ENCODE measurements at places on chromosomes 4 and X. TPM values are rescaled to one million over a fixed set of nuclear protein-coding genes. Genes with fewer than 3 reads are reported as not detected.

DNA sequence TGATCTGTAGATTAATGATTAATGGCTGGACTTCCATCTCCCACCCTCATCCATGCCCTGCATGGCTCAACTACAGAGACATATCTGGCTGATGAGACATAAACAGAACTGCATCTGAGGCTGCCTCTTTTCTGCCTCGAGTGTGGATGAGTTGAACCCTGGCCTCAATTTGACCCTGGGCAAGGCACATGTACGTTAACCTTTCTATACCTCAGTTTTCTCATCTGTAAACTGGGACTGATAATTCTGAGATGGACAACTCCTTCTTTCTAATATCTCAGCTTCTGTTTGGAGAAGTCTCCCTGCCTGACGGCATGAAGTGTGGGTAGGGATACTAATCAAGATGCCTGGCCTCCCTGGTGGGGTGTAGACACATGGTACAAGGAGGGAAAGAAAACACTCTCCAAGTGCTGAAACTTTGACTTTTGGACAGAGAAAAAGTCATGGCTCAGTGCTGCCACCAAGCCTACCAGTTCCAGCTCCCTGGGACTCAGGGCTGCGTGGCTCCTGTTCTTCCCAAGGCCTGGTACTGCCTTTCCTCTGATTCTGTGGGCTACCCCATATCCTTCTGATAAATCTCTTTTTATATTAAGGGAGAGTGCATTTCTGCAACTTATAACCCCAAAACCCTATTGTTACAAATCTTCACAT, 64.4 kb downstream of the HAUS3 start:
- H3K27me3 ChIP-seq: no peaks in the 10 kb centered on the region
- no peak overlapping the region for H3K4me3 ChIP-seq
- peaks cover 11% of the 10 kb centered on the region for H3K36me3 ChIP-seq
- peaks cover 53% of the 10 kb centered on the region for H3K4me1 ChIP-seq
- DNase-seq: peak; percentile 64

GRCh38 chr4:151743128-151743854, 17.5 kb downstream of the GATB start:
- no peak for DNase-seq
- H3K4me3 ChIP-seq: no peak overlapping the region
- no peak overlapping the region for H3K27ac ChIP-seq
- no peaks in the 10 kb centered on the region for H3K27me3 ChIP-seq
- H3K36me3 ChIP-seq: peaks cover under 1% of the 10 kb centered on the region

DNA sequence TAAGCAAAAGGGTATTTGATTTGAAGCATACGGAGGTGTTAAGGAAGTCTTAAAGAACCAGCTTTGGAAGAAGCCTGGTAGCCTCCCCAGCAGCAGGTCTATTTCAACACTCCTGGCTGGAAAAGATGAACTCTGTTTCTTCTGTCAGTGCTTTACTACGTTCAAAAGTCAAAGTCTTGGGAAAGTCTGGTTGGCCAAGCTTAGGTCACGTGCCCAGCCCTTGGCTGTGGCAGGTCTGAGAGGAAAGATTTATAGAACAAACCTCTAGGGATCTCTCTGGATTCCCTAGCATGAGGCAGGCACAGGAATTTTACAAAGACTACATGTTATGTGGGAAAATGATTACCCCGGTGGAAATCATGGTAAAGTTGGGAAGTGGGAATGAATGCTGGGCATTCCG, 8.6 kb upstream of the ARHGAP10 start:
- no peak overlapping the region for H3K4me3 ChIP-seq
- peaks cover 31% of the 10 kb centered on the region for H3K27me3 ChIP-seq
- no peak overlapping the region for H3K27ac ChIP-seq

- DNase-seq: no peak
- no peaks in the 10 kb centered on the region for H3K4me1 ChIP-seq
- no peak overlapping the region for H3K27ac ChIP-seq
- peaks cover 18% of the 10 kb centered on the region for H3K27me3 ChIP-seq
- H3K36me3 ChIP-seq: no peaks in the 10 kb centered on the region
Observed at GRCh38 chr4:154565704-154566103, 2.9 kb downstream of the FGB start.

Gene DCAF4L1
- 0.21 TPM for total RNA-seq

Gene STPG2
- not detected for total RNA-seq

GRCh38 chr4:105709081-105709450, 482 bp downstream of the GSTCD start:
- peaks cover under 1% of the 10 kb centered on the region for H3K27me3 ChIP-seq
- DNase-seq: no peak
- H3K27ac ChIP-seq: peak overlapping the region; percentile 94
- H3K4me1 ChIP-seq: peaks cover 15% of the 10 kb centered on the region
- H3K4me3 ChIP-seq: peak overlapping the region; percentile 99

DNA sequence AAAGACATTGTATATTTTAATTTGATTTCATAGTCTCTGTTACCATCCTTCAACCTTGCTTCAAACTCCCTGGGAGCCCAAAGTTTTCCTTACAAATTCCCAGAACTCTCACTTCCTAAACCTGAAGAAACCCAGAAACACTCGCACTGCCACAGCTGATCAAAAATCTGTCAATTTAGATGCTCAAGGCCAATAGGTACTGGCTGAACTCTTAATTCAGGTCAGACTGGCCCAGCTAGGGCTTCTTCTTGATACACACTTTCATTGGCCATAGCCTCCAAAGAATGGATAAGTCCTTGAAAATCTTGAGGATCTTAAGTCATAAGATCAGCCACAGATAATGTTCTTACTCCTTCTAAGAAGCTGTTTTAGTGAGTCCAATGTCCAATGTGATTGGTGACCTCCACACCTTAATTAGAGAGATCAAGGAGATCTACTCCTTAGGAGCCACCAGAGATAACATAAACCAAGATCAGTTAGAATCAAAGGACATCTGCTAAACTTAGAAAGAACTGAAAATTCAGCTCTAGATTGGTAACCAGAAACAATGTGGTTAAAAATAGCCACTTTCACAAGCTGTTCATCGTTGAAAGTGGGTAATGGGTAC, 51.5 kb downstream of the ACSL4 start:
- DNase-seq: no peak
- peaks cover 10% of the 10 kb centered on the region for H3K4me1 ChIP-seq
- H3K4me3 ChIP-seq: no peak overlapping the region
- H3K27ac ChIP-seq: no peak overlapping the region
- H3K27me3 ChIP-seq: no peaks in the 10 kb centered on the region
- H3K36me3 ChIP-seq: peaks cover 26% of the 10 kb centered on the region

Gene CENPC
- 28.3 TPM for total RNA-seq

- H3K4me3 ChIP-seq: no peak overlapping the region
- DNase-seq: no peak
- no peaks in the 10 kb centered on the region for H3K27me3 ChIP-seq
- H3K36me3 ChIP-seq: no peaks in the 10 kb centered on the region
- H3K4me1 ChIP-seq: no peaks in the 10 kb centered on the region
- no peak overlapping the region for H3K27ac ChIP-seq
Observed at GRCh38 chrX:116499780-116500179, 37.0 kb upstream of the CT83 start.

DNA sequence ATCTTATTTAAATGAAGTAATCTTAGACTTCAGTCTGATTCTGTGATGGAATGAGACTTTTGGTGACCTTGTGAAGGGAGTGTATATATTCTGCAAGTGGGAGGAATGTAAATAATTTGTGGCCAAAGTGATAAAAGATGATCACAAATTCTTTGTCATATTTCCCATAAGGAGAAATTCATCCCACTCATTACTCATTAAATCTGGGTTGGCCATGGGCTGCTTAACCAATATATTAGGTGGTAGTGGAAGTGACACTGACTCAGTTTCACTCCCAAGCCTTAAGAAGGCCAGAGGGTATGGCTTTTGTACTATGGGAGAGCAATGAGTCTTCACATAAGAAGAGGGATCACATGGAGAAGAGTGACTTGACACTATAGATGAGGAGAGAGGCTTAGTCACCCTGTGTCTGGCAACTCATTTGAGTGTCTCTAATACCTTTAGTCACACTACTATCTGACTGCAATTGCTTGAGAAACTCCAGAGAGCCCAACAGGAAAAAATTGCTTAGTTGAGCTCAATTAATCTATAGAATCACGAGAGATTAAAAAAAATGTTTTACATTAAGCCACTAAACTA, 408.2 kb upstream of the PITX2 start:
- H3K36me3 ChIP-seq: no peaks in the 10 kb centered on the region
- no peak overlapping the region for H3K27ac ChIP-seq
- H3K4me1 ChIP-seq: no peaks in the 10 kb centered on the region

- no peak overlapping the region for H3K27ac ChIP-seq
- no peak overlapping the region for H3K4me3 ChIP-seq
- peaks cover 18% of the 10 kb centered on the region for H3K4me1 ChIP-seq
- H3K27me3 ChIP-seq: no peaks in the 10 kb centered on the region
- H3K36me3 ChIP-seq: peaks cover 33% of the 10 kb centered on the region
Observed at GRCh38 chr4:38065176-38065575, 105.0 kb downstream of the PTTG2 start.

DNA sequence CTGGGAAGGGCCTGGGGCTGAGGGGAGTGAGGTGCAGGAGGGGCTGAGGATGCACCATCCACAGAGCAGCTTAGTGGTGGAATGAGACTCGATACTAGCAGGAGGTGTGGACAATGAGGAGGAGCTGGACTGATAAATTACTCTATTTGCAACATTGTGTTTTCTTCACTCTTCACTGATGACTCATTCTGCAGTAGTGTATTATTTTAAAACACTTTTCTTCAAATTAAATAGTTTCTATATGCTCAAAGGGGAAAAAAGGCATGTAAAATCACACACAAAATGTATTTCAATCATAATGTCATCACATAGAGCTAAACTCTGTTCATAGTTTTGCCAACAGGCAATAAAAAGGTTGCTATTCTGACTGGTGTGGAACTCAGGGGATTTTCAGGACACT, 467.0 kb upstream of the CTSO start:
- H3K27me3 ChIP-seq: no peaks in the 10 kb centered on the region
- H3K4me1 ChIP-seq: no peaks in the 10 kb centered on the region
- H3K4me3 ChIP-seq: no peak overlapping the region
- H3K36me3 ChIP-seq: no peaks in the 10 kb centered on the region

Gene SH3D19
- not detected for total RNA-seq

- H3K36me3 ChIP-seq: no peaks in the 10 kb centered on the region
- no peak overlapping the region for H3K27ac ChIP-seq
- H3K27me3 ChIP-seq: no peaks in the 10 kb centered on the region
Observed at GRCh38 chr4:99759346-99759984, 57.2 kb upstream of the DAPP1 start.

Gene CABS1
- total RNA-seq: not detected

Gene PAGE5
- not detected for total RNA-seq

Gene AWAT2
- total RNA-seq: not detected

Gene IL21
- 95.3 TPM for total RNA-seq

Gene PROM1
- not detected for total RNA-seq

Gene NXF2B
- total RNA-seq: not detected

DNA sequence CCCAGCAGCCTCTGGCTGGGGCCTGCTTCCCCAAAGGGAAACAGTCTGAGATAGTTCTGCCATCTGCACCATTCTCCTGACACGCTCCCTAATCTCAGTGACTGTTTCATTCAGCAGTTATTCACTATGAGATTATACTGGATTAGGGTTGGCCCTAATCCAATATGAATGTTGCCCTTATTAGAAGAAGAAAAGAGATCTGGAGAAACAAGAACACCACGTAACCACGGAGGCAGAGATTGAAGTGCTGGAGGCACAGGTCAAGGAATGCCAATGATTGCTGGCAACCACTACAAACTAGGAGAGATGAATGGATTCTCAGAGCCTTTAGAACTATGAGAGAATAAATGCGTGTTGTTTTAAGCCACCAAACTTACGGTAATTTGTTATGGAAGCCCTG, 7.4 kb downstream of the ACOX3 start:
- H3K4me3 ChIP-seq: no peak overlapping the region
- DNase-seq: no peak
- H3K4me1 ChIP-seq: peaks cover 18% of the 10 kb centered on the region
- H3K27me3 ChIP-seq: no peaks in the 10 kb centered on the region
- H3K36me3 ChIP-seq: no peaks in the 10 kb centered on the region
- H3K27ac ChIP-seq: no peak overlapping the region

Gene PRKG2
- total RNA-seq: 0.12 TPM

GRCh38 chr4:25015012-25015411, 15.7 kb downstream of the LGI2 start:
- H3K4me3 ChIP-seq: no peak overlapping the region
- no peaks in the 10 kb centered on the region for H3K4me1 ChIP-seq
- H3K27ac ChIP-seq: no peak overlapping the region
- H3K27me3 ChIP-seq: peaks cover 10% of the 10 kb centered on the region
- DNase-seq: no peak

- no peak for DNase-seq
- H3K27me3 ChIP-seq: no peaks in the 10 kb centered on the region
- no peak overlapping the region for H3K27ac ChIP-seq
- no peak overlapping the region for H3K4me3 ChIP-seq
- H3K4me1 ChIP-seq: no peaks in the 10 kb centered on the region
Observed at GRCh38 chrX:69203638-69204037, 38.4 kb upstream of the PJA1 start.

- H3K4me3 ChIP-seq: no peak overlapping the region
- H3K36me3 ChIP-seq: peaks cover 10% of the 10 kb centered on the region
- DNase-seq: no peak
- no peaks in the 10 kb centered on the region for H3K27me3 ChIP-seq
Observed at GRCh38 chrX:85897362-85898126, 149.8 kb downstream of the CHM start.

Gene KLHL13
- 0.19 TPM for total RNA-seq

GRCh38 chr4:10088135-10089010, 28.2 kb downstream of the WDR1 start:
- no peaks in the 10 kb centered on the region for H3K27me3 ChIP-seq
- no peak overlapping the region for H3K27ac ChIP-seq
- H3K36me3 ChIP-seq: peaks cover 86% of the 10 kb centered on the region
- no peak overlapping the region for H3K4me3 ChIP-seq

DNA sequence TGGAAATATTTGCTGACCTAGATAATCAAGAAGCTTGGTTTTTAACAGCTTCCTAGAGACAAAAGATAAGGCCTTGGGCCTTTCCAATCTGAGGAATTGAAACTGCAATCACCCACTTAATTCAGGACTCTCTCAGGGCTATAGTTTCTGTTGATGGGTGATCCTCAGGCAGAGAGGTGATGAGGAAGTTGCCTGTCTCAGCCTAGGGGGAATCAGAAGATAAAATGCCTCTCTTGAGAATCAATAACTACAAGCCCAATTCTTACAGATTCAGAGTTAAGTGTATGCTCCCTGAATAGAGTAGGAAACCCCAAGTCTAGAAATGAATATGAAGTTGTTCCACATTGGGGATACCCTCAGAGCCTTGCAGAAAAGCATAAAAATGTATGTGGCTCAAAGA, 45.5 kb downstream of the NFKB1 start:
- H3K36me3 ChIP-seq: peaks cover 67% of the 10 kb centered on the region
- DNase-seq: no peak
- no peaks in the 10 kb centered on the region for H3K27me3 ChIP-seq
- H3K27ac ChIP-seq: peak overlapping the region; percentile 45
- peak overlapping the region; percentile 28 for H3K4me3 ChIP-seq
- H3K4me1 ChIP-seq: peaks cover 46% of the 10 kb centered on the region

Gene CLNK
- total RNA-seq: 0.79 TPM

GRCh38 chr4:77203380-77204197, 46.6 kb downstream of the CCNG2 start:
- peaks cover 26% of the 10 kb centered on the region for H3K27me3 ChIP-seq
- H3K4me3 ChIP-seq: no peak overlapping the region
- no peak overlapping the region for H3K27ac ChIP-seq
- peaks cover 3% of the 10 kb centered on the region for H3K4me1 ChIP-seq
- DNase-seq: peak; percentile 90
- H3K36me3 ChIP-seq: no peaks in the 10 kb centered on the region

Data from activated CD4-positive, alpha-beta T cell treated with anti-CD3 and anti-CD28 coated beads, Interleukin-2, amount 10 ng/mL, durations not matched to agents 24 days and 14 days (primary cell).